ENCODE measurements at places on chromosomes 11 and 22. TPM values are rescaled to one million over a fixed set of nuclear protein-coding genes. Genes with fewer than 3 reads are reported as not detected.

DNA sequence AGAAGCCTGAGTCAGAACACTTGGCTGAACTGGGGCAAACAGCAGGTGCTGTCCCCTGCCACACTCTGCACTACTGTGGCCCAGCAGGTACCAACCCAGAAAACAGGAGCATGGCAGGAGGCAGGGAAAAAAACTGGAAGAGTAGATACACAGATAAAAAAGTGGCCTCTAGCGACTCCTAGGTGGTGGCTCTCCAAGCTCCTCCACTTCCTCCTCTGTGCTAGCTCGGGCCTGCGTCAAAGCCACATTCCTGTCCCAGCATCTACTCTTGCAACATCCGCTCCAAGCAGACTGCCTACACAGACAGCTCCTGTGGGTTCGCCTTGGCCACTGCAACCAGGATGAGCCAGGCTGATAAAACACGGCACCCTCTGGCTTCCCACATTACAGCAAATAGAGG is 6.9 kb downstream of the OR8B12 start:
- no peak for DNase-seq
- no peak overlapping the region for H3K4me3 ChIP-seq
- H3K36me3 ChIP-seq, result no peaks in the 10 kb centered on the region

OOSP1 gene
- not detected for total RNA-seq

MPPED2 gene
- total RNA-seq, result 163 TPM

- no peak overlapping the region for H3K27ac ChIP-seq
- H3K4me3 ChIP-seq, result no peak overlapping the region
- no peaks in the 10 kb centered on the region for H3K27me3 ChIP-seq
These were observed 10.1 kb downstream of the C22orf23 start for GRCh38 chr22:37943136-37943824.

- DNase-seq, result no peak
- H3K4me3 ChIP-seq, result no peak overlapping the region
- H3K27me3 ChIP-seq, result no peaks in the 10 kb centered on the region
- H3K4me1 ChIP-seq, result peaks cover 11% of the 10 kb centered on the region
These were observed 9.9 kb downstream of the CSTF3 start for GRCh38 chr11:33151399-33151798.

VSIG10L2 gene
- total RNA-seq, result not detected

Data from mesothelial cell of epicardium (in vitro differentiated cells).